ENCODE measurements at places on chromosomes 6 and 20. TPM values are rescaled to one million over a fixed set of nuclear protein-coding genes. Genes with fewer than 3 reads are reported as not detected.

DNA sequence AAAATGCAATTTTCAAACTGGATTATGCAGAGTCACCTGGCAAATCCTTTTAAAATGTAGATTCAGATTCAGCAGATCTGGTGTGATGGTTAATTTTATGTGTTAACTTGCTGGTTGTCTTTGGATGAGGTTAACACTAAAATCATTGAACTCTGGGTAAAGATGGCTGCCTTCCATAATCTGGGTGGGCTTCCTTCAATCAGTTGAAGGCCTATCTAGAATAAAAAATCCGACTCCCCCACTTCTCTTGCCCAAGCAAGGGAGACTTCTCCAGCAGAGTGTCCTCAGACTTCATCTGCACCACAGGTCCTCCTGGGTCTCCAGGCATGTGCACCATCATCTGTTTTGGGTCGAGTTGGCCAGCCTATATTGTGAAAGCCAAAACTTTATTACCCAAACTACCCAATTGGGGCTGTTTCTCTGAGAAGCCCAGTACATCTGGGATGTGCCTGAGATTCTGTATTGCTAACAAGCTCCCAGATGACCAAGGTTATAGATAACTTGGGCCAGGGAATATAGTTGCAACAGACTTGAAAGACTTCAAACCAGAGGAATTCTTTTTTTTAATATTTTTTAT, 1.6 kb upstream of the SLC17A5 start:
- no peak for DNase-seq
- peaks cover 16% of the 10 kb centered on the region for H3K4me1 ChIP-seq
- no peaks in the 10 kb centered on the region for H3K27me3 ChIP-seq
- peak overlapping the region; percentile 95 for H3K27ac ChIP-seq
- peak overlapping the region; percentile 81 for H3K4me3 ChIP-seq

GRCh38 chr6:28977341-28978132, 27.6 kb downstream of the ZNF311 start:
- H3K4me3 ChIP-seq, result peak overlapping the region; percentile 23
- DNase-seq, result no peak
- no peak overlapping the region for H3K27ac ChIP-seq
- peaks cover 14% of the 10 kb centered on the region for H3K4me1 ChIP-seq

GRCh38 chr6:43334466-43335095, 26.0 kb upstream of the CRIP3 start:
- H3K27ac ChIP-seq, result no peak overlapping the region
- no peaks in the 10 kb centered on the region for H3K27me3 ChIP-seq
- DNase-seq, result no peak
- no peak overlapping the region for H3K4me3 ChIP-seq
- H3K4me1 ChIP-seq, result no peaks in the 10 kb centered on the region
- peaks cover 28% of the 10 kb centered on the region for H3K36me3 ChIP-seq

DNA sequence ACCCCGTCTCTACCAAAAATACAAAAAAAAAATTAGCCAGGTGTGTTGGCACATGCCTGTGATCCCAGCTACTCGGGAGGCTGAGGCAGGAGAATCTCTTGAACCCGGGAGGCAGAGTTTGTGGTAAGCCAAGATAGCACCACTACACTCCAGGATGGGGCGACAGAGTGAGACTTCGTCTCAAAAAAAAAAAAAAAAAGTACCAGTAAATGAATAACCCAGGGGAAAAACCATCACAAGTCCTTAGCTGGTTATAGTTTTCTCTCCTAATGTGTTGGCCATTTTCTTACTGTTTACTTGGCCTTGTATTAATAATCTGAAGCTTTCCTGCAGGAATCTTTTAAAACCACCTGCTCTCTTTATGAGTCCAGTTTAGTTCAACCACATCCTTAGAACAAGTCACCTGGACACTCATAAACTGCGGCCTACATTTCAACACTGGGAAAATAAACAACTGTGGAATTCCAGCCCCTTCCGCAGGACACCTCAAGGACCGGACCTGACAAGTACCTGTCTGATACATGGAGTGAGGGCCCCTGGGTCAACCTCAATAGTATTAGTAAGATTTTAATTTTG, 102.6 kb downstream of the ATP9A start:
- no peaks in the 10 kb centered on the region for H3K27me3 ChIP-seq
- H3K4me3 ChIP-seq, result no peak overlapping the region
- no peaks in the 10 kb centered on the region for H3K36me3 ChIP-seq
- no peak for DNase-seq

DNA sequence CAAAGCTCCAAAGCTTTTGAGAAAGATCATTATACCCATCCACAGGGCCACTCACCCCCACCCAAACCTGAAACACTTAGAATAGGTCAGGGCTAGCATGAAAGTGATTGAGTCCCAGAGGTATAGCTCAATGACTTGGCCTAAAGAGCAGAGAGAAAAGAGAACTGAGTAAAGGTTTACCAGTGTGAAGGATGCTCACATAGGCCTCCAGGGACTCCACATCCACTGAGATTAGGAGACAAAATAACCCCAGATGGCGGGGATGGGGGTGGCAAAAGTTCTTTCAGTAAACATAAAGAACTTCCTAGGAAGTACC, 12.2 kb downstream of the SAYSD1 start:
- no peak overlapping the region for H3K4me3 ChIP-seq
- H3K27me3 ChIP-seq, result no peaks in the 10 kb centered on the region
- DNase-seq, result no peak
- H3K4me1 ChIP-seq, result no peaks in the 10 kb centered on the region
- peaks cover 15% of the 10 kb centered on the region for H3K36me3 ChIP-seq

Gene HLA-DRB5
- total RNA-seq, result 48.5 TPM

DNA sequence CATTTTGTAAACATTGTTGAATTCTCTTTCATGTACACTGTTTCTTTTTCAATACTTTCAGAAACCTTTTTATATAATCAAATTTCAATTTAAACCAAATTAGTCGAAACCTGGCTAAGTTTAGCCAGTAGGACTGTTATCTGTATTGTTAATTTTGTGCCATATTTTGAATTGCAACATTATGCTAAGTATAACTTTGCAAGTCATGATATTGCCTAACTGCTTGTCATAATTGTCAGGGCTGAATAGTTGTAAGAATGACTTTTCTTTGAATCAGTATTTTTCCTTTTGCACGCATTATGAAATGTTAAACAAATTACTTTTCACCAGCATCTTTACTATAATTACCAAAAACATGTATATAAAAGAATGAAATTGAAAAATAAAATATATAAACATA, 82.7 kb downstream of the SAMD3 start:
- no peak overlapping the region for H3K4me3 ChIP-seq
- H3K27me3 ChIP-seq, result no peaks in the 10 kb centered on the region
- H3K4me1 ChIP-seq, result peaks cover 19% of the 10 kb centered on the region
- DNase-seq, result no peak
- peaks cover 55% of the 10 kb centered on the region for H3K36me3 ChIP-seq

Gene WFDC5
- total RNA-seq, result not detected

- no peak overlapping the region for H3K4me3 ChIP-seq
- no peaks in the 10 kb centered on the region for H3K36me3 ChIP-seq
- H3K27ac ChIP-seq, result no peak overlapping the region
- no peaks in the 10 kb centered on the region for H3K27me3 ChIP-seq
- no peaks in the 10 kb centered on the region for H3K4me1 ChIP-seq
Measured at GRCh38 chr6:121183742-121184141, 150.5 kb downstream of the TBC1D32 start.

DNA sequence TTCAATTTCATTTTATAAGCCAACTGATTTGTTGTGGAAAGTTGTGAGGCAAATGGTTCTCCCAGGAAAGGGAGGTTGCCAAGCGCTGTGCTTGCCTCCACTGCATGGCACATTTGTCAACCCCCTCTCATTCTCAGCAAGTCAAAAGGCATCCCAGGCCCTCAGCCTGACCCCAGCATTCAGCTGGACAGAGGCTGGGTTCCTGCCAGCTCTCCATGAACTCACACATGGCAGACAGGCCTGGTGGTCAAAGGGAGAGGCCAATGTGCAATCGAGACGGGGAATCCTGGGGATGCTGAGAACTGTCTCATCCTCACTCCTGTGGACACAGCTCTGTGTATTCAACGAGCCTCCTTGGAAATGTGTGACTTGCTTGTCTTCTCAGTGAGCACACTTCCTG, 106.0 kb upstream of the CDH4 start:
- DNase-seq, result no peak
- no peak overlapping the region for H3K4me3 ChIP-seq
- no peak overlapping the region for H3K27ac ChIP-seq

- DNase-seq, result peak; percentile 68
- H3K36me3 ChIP-seq, result peaks cover 13% of the 10 kb centered on the region
- H3K4me1 ChIP-seq, result peaks cover 62% of the 10 kb centered on the region
- H3K27me3 ChIP-seq, result no peaks in the 10 kb centered on the region
- H3K27ac ChIP-seq, result peak overlapping the region; percentile 85
Measured at GRCh38 chr20:63977739-63978276, 1.6 kb downstream of the SAMD10 start.

GRCh38 chr20:38963745-38964144, 1.6 kb downstream of the DHX35 start:
- H3K4me3 ChIP-seq, result no peak overlapping the region
- DNase-seq, result no peak
- no peak overlapping the region for H3K27ac ChIP-seq
- H3K4me1 ChIP-seq, result peaks cover 10% of the 10 kb centered on the region
- no peaks in the 10 kb centered on the region for H3K36me3 ChIP-seq

DNA sequence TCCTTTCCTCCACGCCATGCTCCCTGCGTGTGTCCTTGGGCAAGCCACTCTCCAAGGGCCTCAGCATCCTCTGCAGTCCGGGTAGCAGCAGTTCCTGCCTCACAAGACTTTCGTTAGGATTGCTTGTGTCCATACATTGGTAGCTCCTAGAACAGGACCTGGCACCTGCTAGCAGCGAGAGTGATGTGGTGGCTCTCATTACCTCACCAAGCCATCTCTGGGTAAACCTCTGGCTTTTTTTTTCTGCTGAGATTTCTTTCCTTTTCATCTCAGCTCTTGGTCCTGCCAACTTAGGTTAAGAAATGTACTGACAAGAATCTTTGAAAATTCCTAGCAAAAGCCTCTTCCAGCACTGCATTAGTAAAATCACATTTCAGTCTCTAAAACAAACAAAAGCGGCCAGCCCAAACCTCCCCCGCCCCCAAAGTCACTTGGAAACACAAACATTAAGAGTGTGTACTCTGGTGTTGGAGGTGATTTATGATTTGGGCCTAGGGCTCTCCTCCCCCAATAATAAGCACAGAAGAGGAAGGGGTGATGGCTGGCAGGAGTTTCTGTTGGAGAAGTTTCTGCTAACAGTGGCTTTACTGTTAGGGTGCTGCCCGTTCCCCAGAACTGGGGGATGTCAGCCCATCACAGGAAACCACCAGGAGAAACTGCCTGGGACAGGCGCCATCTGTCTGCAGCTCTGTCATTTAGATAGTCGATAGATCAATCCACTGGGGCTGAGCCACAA, 199.2 kb downstream of the CD83 start:
- peaks cover 3% of the 10 kb centered on the region for H3K4me1 ChIP-seq
- no peak overlapping the region for H3K4me3 ChIP-seq
- peaks cover 2% of the 10 kb centered on the region for H3K27me3 ChIP-seq
- H3K36me3 ChIP-seq, result no peaks in the 10 kb centered on the region
- peak; percentile 30 for DNase-seq
- H3K27ac ChIP-seq, result no peak overlapping the region

DNA sequence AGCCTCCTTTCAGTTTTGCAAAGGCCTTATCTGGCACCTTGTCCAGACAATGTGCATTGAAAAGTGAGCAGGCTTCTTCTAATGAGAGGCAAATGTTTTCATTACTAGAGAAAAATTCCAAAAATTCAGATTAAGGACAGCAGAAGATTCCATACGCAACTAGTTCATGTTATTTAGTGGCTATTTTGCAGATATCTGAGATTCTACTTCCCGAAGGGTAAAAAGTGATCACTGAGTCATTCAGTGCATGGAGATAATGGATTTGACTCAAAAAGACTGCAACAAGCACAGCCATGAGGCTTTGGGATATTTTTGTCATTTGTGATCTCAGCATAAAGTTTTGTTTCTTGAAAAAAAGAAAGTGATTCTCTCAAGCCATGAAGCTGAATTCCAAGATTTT, 29.9 kb downstream of the METTL24 start:
- H3K4me3 ChIP-seq, result no peak overlapping the region
- H3K27me3 ChIP-seq, result no peaks in the 10 kb centered on the region
- H3K27ac ChIP-seq, result no peak overlapping the region
- H3K4me1 ChIP-seq, result no peaks in the 10 kb centered on the region

Gene ZNF165
- 0.61 TPM for total RNA-seq

GRCh38 chr6:100353276-100354015, 111.3 kb downstream of the SIM1 start:
- no peaks in the 10 kb centered on the region for H3K36me3 ChIP-seq
- no peaks in the 10 kb centered on the region for H3K4me1 ChIP-seq

DNA sequence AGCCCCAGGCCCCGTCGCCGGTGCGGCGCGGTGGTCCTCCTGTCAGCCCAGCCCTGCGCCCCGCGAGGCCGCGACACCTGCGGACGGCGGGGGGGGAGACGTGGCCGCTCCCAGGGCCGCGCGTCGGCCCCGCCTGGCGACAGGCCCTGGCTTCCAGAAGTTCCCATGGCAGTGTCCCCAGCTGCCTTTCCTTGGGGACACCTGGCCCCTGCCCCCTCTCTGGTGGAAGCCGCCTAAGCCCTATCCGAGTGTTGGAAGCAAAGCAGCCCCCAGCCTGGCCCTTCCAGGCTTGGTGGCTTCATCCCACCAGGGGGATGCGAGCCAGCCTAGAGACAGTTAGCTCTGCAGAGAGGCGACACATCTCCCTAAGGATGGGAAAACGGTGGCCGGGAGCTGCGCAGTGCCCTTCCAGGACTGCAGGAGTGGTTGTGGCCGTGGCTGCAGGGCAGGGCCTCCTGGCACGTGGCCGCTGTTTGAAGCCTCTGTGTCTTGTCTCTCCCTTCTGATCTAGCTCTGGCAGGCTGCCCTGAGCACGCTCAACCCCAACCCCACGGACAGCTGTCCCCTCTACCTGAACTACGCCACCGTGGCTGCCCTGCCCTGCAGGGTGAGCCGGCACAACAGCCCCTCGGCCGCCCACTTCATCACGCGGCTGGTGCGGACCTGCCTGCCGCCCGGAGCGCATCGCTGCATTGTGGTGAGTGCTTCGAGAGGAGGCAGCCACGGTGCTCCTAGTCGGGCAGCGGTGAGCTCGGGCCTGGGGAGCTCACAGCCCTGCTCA, 816 bp downstream of the NPEPL1 start:
- H3K4me1 ChIP-seq, result peaks cover 22% of the 10 kb centered on the region
- H3K27me3 ChIP-seq, result no peaks in the 10 kb centered on the region
- peak overlapping the region; percentile 39 for H3K27ac ChIP-seq
- H3K36me3 ChIP-seq, result peaks cover 12% of the 10 kb centered on the region

DNA sequence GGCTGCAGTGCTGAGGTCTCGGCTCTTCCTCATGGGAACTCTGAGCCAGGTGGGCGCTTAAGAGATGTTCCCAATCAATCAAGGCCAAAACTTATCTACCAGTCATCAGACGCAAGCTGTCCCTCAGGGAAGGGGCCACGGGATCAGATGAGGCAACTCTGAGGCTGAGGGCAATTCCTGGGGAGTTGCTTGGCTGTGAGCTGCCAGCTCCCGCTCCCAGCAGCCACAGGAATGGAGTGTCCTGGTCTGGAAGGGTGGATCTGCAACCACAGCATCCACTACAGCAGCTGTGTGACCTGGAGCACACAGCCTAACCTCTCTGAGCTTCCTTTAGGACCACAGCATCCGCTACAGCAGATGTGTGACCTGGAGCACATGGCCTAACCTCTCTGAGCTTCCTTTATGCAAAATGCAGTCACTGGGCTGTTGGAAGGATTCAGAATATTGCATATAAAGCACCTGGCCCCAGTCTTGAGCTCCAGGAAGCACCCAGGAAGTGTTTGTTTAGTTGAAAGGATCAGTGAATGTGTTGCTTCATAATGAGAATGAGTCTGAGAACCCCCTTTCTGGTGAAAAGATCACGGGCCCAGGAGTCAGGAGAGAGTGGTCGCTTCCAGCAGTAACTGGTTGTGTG, 60.9 kb downstream of the TFAP2C start:
- H3K4me1 ChIP-seq, result no peaks in the 10 kb centered on the region
- H3K27me3 ChIP-seq, result no peaks in the 10 kb centered on the region
- no peak overlapping the region for H3K27ac ChIP-seq

Measured in natural killer cell (primary cell).